ENCODE measurements at places on chromosomes 12 and 14.

DNA sequence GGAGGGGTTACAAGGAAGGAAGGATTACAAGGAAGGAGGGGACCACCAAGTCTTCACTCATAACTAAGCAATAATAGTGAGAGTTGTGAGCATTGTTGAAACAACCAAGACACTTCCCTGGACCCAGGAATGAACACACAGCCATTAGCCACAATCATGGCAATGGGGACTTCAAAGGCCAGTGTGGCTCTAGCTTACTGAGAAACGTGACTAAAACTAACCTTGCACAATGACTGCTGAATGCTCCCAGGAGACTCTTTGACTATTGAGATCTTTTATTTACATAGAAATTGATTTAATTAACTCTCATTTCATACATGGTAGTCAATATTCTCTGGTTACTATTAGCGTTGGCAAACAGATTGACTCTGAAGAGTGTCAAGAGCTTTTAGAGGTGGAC, 263.0 kb upstream of the SOX5 start:
- DNase-seq, result no peak

- no peak for DNase-seq
These were observed 255.6 kb upstream of the GRIP1 start for GRCh38 chr12:66934302-66935062.

DNA sequence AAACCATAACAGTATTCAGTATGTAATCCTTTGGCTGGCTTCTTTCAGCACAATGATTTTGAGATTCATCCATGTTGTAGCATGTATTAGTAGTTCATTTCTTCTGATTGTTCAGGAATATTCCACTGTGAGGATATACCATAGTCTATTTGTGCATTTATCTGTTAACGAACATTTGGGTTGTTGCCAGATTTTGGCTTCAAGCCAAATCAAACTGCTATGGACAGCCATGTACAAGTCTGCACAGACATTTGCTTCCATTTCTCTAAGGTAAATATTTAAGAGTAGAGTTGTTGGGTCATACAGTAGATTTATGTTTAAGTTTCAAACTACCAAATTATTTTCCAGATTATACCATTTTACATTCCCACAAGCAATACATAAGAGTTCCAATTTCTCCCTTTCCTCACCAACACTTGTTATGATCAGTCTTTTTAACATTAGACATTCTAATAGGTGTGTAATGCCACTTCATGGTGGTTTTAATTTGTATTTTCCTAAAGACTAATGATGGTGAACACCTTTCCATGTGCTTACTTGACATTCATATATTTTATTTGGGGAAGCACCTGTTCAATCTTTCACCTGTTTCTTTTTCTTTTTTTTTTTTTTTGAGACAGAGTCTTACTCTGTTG, 56.6 kb downstream of the ZFYVE21 start:
- DNase-seq, result no peak

GRCh38 chr12:101885912-101886561, 8.7 kb downstream of the DRAM1 start:
- no peak for DNase-seq

DNA sequence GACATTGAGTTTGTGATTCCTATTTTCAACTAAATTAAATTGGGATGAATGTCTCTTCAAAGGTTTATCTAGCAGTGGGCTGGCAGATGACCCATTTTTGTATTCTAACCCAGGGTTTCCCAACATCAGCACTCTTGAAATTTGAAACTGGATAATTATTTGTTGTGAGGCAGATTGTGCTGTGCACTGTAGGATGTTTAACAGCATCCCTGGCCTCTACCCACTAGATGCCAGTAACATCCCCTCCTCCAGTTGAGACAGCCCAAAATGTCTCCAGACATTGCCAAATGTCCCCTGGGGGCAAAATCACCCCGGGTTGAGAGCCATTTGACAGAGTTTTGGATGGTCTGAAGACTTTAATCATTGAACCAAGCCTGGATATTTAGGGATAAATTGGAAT, 11.1 kb downstream of the DAAM1 start:
- DNase-seq, result no peak

- no peak for DNase-seq
These were observed 13.5 kb upstream of the FAM234B start for GRCh38 chr12:13030541-13031291.
